Stimulated activated CD4-positive, alpha-beta T cell treated with anti-CD3 and anti-CD28 coated beads, Interleukin-12 subunit alpha, Interleukin-12 subunit beta, amount 100 ng/mL, for 4 hours (primary cell): ENCODE measurements at places on chromosomes 7 and 10.
A peak's percentile ranks its signal among the peaks of the same experiment; 100 is the strongest.

GRCh38 chr7:42407833-42408232 is 170.8 kb upstream of the GLI3 start:
- DNase-seq, result no peak

GRCh38 chr10:119742947-119743648 is 17.2 kb downstream of the INPP5F start:
- no peak for DNase-seq

DNA sequence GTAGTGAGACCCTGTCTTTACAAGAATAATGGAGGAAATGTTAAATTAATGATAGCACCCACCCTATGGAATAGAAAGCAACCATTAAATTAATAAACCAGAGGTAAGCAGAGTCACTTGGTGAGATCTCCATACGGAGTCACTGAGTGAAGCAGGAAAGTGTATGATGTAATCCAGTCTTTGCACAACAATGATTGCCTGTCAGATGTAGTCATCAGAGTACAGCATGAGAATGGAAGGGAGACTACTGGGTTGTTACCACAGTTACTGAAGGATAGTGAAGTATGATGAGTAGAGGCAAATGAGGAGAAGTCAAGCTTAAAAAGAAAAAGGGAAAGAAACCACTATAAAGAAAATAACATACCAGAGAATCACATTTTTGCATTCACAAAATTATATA is 371.9 kb upstream of the SHH start:
- no peak for DNase-seq

- no peak for DNase-seq
Measured at GRCh38 chr10:110710621-110711020, 66.5 kb downstream of the RBM20 start.

GRCh38 chr7:80637911-80638765 is at the start of gene CD36:
TSS of gene CD36 (plus strand) at chr7:80638642. CDS start at chr7:80646741, 8,099 bp downstream.
- no peak for DNase-seq

DNA sequence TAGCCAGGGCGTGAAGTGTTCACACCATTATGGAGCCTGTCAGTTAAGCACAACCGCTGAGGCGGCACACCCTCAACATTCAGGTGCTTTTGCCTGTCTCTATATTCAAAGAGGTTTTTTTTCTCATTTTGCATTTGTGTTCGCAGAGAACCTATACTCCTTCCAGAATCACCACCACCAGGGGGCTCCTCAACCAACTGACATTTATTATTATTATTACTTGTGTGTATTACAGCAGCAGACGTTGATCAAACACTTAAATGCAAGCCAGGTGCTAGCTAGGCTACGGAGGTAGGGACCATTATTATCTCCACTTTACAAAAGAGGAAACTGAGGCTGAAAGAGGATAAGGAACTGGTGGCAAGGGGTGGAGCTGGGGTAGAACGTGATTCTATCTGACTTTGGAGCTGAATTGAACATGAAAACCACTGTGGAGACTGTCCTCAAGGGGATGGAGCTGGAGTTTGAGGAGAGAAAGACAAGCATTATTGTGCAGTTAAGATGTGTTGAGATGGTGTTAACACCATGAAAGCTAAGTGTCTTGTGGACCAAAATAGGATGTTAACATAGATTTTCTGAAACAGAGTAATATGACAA is 133.8 kb upstream of the PLXNA4 start:
- DNase-seq, result peak; percentile 3

DNA sequence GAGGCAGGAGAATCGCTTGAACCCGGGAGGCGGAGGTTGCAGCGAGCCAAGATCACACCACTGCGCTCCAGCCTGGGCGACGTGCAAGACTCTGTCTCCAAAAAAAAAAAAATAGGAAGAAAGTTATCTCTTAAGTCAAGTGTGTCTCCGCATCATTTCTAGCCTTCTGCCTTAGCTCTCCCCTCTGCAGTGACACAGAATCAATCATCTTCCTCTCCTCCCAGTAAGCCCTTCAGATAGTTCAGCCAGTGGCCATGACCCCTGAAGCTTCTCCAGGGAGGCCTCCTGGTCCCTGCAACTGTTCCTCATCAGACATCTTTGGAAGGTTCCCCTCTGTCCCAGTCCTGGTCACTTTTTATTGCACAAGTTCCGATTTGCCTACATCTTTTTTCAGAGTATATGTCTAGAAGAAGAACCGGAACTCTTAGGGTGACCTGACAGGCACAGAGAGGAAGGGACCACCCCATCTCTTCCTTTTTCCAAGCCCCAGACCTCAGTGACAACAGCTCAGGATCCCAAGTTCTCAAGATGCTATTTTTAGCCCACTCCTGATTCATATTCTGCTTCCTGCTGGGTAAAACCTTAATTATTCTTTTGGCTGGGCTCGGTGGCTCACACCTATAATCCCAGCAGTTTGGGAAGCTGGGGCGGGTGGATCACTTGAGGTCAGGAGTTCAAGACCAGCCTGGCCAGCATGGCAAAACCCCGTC is 6.6 kb upstream of the RHBDD2 start:
- DNase-seq, result no peak

DNA sequence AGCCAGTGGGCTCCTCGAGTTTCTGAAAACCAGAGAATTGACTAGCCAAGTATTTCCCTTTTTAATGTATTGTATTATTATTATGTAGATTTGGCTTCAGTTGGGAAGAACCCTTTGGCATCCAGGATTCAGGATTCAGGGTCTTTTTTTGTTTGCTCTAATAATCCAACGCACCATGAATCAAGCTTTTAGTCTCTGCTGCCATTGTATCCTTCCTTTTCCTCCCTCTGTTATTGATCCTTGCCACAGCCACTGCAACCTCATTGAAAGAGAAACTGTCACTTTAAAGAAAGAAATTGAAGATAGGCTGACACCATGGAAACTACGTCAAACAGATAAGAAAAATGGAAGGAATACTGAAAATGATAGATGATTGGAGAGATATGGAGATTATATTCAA is 150.0 kb downstream of the CHRM2 start:
- no peak for DNase-seq

DNA sequence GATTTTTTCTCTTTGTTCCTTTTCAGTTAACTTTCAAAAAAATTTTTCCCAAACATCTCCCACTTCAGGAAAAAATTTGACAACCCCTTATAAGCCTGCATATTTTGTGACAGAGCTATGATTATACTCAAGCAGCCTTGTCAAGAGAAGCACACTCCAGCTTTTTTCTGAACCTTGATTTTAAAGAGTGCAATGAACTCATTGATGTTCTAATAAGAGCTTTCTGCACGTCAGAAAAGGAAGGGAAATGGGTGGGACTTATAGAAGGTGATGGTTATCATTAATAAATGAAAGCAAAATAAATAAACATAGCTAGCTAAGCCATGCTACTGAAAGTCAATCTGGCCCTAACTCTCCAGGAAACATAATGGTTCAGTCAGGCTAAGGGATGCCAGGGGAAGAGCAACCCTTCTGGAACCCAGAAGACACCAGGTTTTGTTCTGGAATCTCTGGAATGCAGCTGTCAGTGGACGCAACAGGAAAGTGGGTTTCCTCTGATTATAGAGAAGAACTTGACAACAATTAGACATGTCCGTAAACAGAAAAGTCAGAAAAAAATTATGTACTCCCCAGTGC is 76.1 kb downstream of the NHLRC2 start:
- no peak for DNase-seq

- no peak for DNase-seq
Measured at GRCh38 chr10:35058134-35058533, 32.0 kb downstream of the CUL2 start.

GRCh38 chr10:124308056-124308645 is 110.6 kb downstream of the OAT start:
- DNase-seq, result no peak

DNA sequence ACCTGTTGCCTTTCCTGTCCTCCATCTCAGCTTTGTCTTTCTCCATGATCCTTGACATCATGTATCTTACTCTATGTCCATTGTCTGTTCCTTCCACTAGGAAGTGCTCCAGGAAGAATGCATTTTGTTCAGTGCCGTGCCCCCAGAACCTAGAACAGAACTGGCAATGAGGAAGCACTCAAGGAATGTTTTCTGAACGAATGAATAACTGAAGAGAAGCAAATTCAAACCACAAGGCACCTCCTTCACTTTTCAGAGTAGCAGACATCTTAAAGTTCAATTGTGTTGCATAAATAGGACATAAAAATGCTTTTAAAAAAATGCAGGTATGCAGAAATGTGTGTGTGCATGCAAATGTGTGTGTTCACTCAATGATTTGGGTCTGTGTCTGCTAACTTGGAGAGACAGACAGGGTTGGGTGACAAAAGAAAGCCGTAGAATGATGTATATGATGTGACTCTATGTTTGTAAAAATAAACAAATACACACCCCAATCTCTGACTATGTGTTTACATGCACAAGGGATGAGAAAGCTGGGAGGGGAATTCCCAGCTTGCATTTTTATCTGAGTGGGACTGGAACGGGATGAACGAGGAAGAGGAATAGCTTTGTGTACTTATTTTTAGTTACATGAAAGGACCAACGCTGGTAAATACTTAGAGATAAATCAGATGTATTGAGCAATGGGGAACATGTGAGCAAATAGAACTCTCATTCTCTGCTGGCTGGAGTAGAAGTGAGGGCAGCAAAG is 237.7 kb downstream of the FANK1 start:
- DNase-seq, result no peak

- no peak for DNase-seq
Measured at GRCh38 chr10:78248651-78249464, 215.2 kb downstream of the RPS24 start.

- DNase-seq, result no peak
Measured at GRCh38 chr7:131653418-131654248, 97.2 kb upstream of the PODXL start.

- no peak for DNase-seq
Measured at GRCh38 chr10:29922226-29922625, 137.2 kb downstream of the JCAD start.

GRCh38 chr10:131649617-131650016 is 251.2 kb upstream of the PPP2R2D start:
- DNase-seq, result no peak

GRCh38 chr10:129278686-129279085 is 188.4 kb upstream of the MGMT start:
- DNase-seq, result no peak

DNA sequence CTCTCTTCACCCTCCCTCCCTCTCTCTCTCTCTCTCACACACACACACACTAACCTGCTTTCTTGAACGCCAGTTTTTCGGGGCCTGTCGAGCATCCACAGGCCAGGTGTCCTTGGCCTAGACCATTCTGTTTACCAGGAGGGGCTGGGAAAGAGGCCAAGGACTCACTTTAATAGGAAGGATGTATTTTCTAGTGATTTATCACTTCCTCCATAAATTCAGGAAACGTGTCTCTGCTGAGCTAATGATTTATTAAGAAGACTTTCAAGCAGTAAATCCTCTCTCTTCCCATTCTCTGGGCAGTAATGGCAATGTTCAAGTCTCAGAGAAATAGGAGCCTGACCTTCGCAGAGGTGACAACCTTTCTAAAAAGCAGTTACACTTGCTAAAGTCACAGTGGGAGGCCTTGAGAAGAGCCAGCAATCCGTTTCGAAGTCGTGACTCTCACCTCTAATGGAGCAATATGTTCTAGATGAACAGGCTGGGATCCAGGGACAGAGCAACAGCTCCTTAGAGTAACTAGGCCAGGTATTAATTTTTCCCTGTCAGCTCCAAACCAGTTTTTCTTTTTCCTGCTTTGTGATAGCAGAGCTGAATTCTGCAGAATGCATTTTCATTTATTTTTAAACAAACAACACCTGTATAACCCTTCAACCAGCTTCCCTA is 1357.5 kb upstream of the SORCS1 start:
- DNase-seq, result no peak

GRCh38 chr7:129843365-129843898 is 109.3 kb downstream of the UBE2H start:
- no peak for DNase-seq

DNA sequence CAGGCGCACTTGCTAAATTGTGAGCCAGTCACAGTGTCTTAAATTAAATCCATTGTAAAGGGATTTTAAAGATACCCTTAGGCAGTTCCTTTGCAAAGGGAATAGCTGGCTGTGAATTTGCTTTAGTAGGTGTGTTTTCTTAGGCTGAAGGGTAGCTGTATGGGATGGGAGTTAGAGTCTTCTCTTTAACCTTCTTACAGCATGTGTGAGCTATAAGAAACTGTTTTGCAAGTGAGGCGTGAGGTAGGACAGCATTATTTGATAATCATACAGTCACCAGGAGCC is 5.2 kb downstream of the EEPD1 start:
- no peak for DNase-seq

GRCh38 chr7:111092406-111093236 is 1.7 kb downstream of the LRRN3 start:
- no peak for DNase-seq

- no peak for DNase-seq
Measured at GRCh38 chr7:55185941-55186609, 167.3 kb downstream of the EGFR start.

- no peak for DNase-seq
Measured at GRCh38 chr7:43838201-43838658, 31.1 kb downstream of the MRPS24 start.

DNA sequence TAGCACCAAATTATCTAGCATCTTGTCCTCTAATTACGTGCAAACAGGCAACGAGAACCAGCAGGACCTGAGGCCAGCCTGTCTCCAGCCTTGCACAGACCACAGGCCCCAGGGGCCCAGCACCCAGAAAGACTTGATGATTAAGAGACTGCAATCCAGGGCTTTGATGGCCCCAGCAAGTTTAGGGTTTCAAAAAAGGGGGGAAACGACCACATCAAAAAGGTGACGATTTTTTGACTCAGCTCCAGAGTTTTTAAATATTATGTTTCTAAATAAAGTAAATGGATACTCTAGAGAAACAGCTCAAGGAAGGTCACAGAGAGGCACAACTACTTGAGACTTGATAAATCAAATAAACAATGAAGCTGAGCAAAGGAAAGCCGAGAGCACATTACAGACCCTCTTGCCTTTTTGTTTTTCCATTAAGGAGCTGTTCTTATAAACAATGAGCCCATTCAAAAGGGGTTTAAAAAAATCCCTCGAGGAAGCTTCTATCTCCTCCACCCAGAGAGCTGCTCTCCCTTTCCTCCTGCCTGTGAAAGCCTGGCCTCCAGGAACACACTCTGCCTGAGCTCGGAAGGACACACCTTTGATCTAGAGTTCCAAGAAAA is 44.1 kb downstream of the GLI3 start:
- no peak for DNase-seq

- no peak for DNase-seq
Measured at GRCh38 chr7:110808361-110808760, 282.6 kb upstream of the LRRN3 start.

DNA sequence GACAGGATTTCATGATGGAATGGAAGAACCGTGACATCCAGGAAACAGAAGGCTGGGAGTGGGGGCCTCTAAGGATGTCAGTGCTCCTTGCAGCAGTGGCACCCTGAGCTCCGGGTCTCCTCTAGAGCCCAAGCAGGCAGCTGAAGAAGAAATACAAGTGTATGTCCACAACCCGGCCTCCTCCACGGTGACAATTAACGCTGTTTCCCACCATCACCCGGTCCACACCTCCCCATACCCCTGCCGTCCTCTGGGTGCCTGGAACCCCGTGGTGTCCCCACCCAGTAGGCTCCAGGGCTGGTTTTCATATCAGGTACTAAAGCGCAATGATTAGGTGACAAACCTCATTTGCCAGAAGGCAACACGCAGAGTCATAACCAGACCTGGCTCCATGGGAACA is 30.3 kb downstream of the GRID1 start:
- no peak for DNase-seq

- peak; percentile 84 for DNase-seq
Measured at GRCh38 chr7:63925626-63926460, 72.8 kb upstream of the ZNF722 start.
